LNCaP clone FGC (cell line): ENCODE measurements at places on chromosomes 3 and 15.

DNA sequence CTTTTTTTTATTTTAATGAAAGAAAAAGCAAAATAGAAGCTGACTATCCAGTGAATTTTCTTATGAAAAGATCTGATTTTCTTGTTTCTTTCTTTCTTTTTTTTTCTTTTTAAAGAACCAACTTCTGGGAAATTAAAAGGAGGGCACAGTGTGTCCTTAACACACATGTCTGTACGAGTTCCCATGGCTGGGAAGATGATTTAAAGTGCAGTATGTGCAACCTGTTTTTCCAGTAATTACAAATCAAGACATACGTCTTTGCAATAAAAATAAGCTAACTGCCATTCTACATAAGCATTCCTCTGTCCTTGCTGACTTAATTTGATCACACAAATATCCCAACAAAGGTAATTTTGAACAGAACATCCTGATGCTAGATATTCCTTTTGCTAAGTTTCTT lies 416.1 kb downstream of the ROBO1 start:
- peak; percentile 70 for DNase-seq

- DNase-seq: no peak
Observed at GRCh38 chr15:35522061-35522460, 23.9 kb downstream of the DPH6 start.

GRCh38 chr15:79117442-79118204 lies 27.0 kb upstream of the RASGRF1 start:
- DNase-seq: no peak

- DNase-seq: no peak
Observed at GRCh38 chr15:61084944-61085367, 144.1 kb downstream of the RORA start.

- DNase-seq: no peak
Observed at GRCh38 chr15:87144775-87145174, 1065.1 kb downstream of the AGBL1 start.

DNA sequence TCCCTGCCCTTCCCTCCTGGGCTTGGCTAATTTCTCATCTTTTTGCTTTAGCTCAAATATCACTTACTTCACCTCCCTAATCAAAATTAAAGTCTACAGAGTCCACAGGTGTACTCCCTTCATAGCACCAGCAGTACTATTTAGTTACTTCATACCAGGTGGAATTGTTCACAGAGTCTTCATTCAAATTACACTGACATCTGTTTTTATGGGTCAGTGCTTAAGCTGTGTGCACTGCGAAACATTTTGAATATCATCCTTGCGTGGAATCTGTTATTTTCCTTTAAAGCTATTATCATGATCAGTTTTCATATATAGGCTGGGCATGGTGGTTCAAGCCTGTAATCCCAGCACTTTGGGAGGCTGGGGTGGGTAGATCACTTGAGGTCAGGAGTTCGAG lies 2.7 kb upstream of the SERF2 start:
- DNase-seq: no peak

- DNase-seq: no peak
Observed at GRCh38 chr3:188178293-188178936, 24.5 kb downstream of the LPP start.

DNA sequence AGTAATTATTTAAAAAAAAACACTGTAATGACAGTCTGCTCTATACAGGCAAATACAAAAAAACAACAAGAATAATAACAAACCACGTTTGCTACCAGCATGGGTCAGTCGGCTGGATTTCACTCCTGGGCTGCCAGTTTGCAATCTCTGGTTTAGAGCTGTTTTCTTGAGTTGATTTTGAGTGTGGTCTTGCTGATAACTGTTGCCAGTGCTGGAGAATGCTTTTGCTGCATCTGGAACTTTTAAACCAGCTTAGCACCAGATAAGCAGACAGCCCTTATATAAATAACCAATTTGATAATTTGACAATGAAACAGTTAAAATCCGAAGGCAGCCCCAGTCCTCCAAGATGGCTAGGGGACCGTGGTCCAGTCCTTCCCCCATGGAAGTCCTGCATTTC lies 14.0 kb upstream of the CTDSPL start:
- no peak for DNase-seq

DNA sequence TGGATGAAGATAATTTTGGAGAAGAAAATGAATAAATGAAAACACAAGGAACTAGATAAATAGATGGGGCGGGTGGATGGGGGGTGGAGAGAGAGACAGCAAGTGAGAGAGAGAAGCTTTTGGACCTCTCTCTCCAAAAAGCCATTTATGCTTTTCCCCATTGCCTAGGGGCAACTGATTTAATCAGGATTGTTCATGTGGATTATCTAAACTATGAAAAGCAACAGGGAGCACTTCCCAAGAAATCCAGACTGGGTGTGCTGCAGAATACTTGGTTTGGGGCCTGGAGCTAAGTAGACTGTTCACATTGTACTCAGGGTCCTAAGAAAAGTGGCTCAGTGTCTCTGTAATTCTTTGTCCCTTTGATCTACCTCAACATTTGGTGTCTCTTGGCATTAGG lies 367.0 kb downstream of the TIGIT start:
- DNase-seq: no peak

DNA sequence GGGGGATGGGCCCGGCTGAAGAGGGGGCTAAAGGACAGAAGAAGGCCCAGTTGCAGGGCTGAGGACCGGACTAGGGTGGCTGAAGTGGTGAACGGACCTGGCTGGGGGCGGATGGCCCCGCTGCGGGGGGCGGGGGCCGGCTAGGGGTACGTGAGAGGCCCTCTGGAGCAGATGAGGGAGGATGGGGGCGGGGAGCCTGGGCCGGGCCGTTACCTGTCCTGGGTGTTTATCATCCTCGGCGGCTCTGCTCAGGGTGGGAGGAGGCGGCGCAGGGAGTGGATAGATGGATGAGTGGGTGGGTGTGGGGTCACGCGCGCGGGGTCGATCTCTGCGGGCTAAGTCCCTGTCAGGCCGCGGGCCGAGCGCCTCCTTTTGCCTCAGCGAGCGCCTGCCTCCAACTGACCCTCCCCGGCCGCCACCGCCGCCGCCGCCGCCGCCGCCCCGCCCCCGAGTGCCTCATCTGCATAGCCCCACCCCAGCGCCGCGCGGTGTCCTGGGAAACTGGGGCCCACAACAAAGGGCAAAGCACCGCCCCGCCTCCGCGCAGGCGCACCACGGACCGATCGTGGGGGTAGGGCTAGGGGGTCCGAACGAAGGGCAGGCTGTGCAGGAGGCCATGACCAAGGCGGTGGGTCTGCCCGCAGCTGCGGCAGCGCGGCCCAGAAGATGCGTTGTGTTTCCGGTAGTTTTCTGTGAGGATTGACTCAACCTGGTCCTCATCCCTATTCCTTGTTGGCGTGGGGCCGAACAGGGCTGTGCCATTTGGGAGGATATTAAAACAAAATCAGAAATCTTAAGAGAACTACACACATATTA lies 72.4 kb downstream of the RBPMS2 start:
- DNase-seq: peak; percentile 54

GRCh38 chr15:47951781-47952180 lies 169.0 kb upstream of the SLC24A5 start:
- DNase-seq: no peak

GRCh38 chr3:180135101-180135500 lies 98.4 kb upstream of the PEX5L start:
- no peak for DNase-seq

DNA sequence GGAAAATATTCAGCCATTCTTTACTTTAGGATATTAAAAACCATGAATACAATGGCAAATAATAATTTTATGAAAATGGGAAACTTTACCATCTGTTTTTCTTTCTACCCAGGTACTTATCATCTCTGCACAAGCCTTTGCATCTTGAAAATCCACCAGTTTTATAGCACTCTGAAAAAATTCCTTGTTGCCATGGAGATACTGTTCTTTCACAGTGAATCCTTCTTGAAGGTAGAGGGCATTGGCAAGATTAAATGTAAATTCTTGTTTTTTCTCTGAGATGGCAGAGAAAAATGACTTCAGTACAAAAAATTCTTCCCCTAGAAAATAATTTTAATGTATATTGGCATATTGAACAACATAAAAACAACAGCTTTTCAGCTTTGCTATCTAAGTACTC lies 6.9 kb downstream of the SERPINI2 start:
- DNase-seq: no peak

GRCh38 chr15:63446255-63446654 lies 58.1 kb upstream of the USP3 start:
- DNase-seq: no peak
